SHP77 (cell line): ENCODE measurements at places on chromosomes 7 and 10.

- DNase-seq = no peak
These were observed 88.5 kb downstream of the ZNF33B start for GRCh38 chr10:42549851-42550250.

DNA sequence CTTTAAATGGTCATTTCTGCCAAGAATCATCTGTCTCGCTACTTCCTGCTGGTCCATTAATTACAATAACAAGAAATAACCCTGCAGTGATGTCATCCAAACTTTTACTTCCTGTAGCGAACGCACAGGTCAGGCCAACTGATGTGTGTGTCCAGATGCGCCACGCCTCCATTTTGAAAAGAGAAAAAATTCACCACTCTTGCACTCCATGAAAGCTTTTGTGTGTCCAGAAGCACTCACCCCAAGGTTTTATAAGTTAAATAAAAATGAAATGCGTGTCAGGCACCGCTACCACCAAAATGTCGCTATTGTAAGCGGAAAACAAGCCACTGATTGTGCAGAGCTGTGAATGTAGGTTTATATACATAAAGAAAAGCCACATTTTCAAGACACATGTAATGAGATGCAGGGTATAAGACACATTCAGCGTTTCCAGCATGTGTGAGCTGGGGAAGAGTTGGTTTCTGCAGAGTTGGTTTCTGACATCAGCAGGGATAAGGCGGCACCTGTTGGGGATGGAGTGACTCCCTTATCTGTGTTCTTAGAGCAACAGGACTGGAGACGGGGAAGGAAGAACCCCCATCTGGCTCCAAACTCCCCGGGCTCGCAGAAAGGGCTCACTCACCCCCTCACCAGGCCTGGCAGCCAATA lies 83.3 kb downstream of the CTBP2 start:
- DNase-seq = no peak

- no peak for DNase-seq
These were observed 45.1 kb downstream of the AMZ1 start for GRCh38 chr7:2732959-2733584.

- DNase-seq = no peak
These were observed 506 bp downstream of the CTTNBP2 start for GRCh38 chr7:117872561-117873309.
